Muscle of back (tissue), 13 donors: ENCODE measurements at places on chromosomes 13 and 19. TPM values are rescaled to one million over a fixed set of nuclear protein-coding genes. Genes with fewer than 3 reads are reported as not detected.

LILRB5 gene
- polyA plus RNA-seq, result 9.0 TPM

PRODH2 gene
- not detected for polyA plus RNA-seq

FTL gene
- polyA plus RNA-seq, result 778 TPM

GAMT gene
- 165 TPM for polyA plus RNA-seq

ZNF829 gene
- 4.0 TPM for polyA plus RNA-seq
